Hematopoietic multipotent progenitor cell treated with erythropoietin and hydrocortisone succinate and interleukin-3 and kit ligand, for 17 days (in vitro differentiated cells): ENCODE measurements at places on chromosomes 6 and 20.
A peak's percentile ranks its signal among the peaks of the same experiment; 100 is the strongest.

DNA sequence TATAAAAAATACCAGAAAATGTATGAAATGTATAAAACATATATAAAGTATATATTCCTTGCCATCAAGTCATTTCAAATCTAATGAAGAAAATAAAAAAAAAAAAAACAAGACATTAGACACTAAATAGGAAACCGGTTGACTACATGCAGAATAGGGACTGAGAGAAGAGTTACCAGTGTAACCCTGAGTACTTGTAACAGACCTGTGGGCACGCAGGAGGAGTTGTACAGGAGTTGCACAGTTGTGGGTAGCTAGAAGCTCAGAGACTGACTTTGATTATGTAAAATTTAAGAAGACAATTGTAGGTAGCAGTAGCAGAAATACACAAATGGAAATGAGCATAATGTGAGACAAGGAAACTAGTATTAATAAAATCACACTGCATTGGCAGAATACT, 112.4 kb upstream of the DST start:
- no peak for DNase-seq

DNA sequence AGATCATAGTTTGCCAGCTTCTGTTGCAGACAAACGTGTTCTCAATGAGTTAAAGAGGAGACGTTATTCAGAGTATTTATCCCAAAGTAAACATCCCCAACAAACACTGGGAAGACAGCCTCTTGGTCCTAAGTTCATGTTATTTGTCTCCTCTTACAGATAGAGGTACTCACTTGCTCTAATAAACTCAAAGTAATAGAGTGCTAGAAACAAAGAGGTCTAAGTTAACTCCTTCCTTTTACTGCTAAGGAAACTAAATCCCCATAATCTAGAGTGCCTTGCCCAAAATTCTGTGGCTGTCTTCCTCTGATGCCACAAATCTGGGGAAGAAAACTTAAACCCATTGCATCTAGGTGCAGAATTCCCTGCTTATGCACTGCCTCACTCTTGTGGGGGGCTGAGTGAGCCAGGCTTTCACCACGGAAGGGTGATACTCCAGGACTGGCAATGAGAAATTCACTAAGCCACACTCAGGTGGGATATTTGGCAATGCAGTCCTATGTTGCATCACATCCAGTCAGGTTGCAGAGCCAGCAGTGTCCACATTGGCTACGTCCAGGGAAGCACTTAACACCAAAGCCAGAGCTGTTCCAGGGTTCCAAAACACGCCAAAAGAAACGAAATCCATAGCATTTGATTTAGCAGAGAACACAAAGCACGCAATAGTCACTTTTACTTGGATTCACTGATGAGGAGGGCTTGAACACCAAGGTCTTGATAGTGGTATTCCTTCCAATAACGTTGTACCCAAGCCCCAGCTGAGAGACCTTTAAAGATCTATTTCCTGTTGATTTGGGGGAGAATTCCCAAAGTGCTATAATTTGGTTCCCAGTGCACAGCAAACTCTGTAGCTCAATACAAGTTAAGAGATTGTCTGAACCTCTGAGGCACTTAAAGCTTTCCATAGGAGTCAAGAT, 81.0 kb upstream of the FOXQ1 start:
- no peak for DNase-seq

- DNase-seq, result no peak
Measured at GRCh38 chr6:157987788-157988699, 6.4 kb downstream of the SYNJ2 start.

DNA sequence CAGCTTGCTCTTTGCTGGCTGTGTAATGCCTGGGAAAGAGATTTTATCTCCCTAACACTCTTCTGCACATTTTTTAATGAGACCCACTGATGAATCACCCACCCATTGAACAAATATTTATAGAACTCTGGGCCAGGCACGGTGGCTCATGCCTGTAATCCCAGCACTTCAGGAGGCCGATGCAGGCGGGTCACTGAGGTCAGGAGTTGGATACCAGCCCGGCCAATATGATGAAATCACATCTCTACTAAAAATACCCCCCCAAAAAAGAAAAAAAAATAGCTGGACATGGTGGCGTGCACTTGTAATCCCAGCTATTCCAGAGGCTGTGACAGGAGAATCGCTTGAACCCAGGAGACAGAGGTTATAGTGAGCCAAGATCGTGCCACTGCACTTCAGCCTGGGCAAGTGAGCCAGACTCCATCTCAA, 82.1 kb upstream of the SIRPA start:
- no peak for DNase-seq

DNA sequence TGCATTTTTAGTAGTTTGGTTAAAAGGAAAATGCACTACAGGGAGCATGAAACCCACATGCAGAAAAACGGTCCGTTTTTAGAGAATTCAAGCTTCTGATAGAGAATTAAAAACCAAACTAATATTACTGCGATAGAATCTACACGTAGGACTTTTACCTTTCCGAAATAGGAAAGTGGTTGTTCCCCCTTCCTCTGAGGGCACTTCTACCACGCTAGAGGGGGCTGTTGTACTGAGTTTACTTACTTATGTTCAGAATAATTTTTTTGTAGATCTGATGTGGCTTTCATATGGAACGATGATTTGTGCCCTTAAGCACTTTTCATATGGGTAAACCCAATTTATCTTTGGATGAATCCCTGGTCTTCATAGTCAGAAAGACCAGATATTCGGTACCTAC, 264.3 kb upstream of the PLN start:
- peak; percentile 8 for DNase-seq

- no peak for DNase-seq
Measured at GRCh38 chr6:108771421-108771820, 76.8 kb upstream of the ARMC2 start.

- DNase-seq, result no peak
Measured at GRCh38 chr6:167005350-167006159, 6.4 kb downstream of the CEP43 start.

GRCh38 chr6:41581381-41581991, 35.3 kb downstream of the FOXP4 start:
- no peak for DNase-seq

GRCh38 chr6:129853996-129854711, 7.0 kb downstream of the TMEM244 start:
- DNase-seq, result no peak

DNA sequence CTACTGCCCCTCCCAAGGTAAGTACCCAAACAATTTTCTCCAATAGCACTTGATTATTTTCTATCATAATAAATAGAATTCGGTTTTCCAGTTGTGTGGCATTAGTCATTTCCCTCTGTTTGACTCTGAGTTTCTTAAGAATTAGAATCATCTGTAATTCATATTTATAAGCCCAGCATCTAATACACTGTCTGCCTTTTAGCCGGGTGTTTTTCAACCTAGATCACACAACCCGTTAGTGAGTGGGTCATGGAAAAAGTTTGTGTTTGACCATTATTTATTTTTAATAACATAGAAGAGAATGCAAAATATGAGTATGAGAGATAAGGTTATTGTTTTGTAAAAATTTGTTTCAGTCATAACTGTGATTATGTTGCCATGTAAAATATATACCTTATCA, 701.6 kb downstream of the RFPL4B start:
- no peak for DNase-seq

DNA sequence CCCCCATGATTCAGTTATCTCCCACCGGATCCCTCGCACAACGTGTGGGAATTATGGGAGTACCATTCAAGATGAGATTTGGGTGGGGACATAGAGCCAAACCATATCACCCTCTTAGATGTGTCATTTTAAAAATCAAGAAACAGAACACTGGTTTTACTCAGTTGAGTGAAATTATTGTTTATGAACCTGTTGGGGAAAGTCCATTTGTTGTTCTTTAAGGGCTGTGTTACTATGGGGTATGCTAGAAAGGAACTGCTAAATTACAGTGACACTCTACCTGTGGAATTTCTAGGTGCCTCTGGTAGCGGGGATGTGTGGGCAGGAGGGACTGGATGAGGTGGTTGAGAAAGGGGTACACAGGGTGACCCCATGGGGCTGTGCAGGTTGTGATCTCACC, 28.9 kb downstream of the STX11 start:
- no peak for DNase-seq

- no peak for DNase-seq
Measured at GRCh38 chr6:139655783-139656705, 281.6 kb upstream of the CITED2 start.

DNA sequence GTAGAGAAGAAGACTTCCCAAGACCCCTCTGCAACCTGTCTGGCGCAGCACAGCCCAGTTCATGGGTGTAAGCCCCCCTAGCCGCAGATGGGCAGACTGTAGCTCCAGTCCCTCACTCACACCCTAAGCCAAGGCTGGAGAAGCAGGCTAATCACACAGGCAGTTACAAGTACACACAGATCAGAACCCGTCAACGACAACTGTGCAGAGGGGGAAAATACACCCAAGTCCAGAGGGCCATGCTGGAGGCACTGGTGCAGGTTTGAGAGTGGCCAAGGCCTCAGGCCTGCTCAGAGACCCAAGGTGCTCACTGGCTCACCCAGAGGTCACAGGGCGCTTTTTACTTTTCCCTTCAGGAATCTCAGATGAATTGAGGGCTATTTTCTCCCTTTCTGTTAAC, 106.1 kb downstream of the NOL4L start:
- no peak for DNase-seq

DNA sequence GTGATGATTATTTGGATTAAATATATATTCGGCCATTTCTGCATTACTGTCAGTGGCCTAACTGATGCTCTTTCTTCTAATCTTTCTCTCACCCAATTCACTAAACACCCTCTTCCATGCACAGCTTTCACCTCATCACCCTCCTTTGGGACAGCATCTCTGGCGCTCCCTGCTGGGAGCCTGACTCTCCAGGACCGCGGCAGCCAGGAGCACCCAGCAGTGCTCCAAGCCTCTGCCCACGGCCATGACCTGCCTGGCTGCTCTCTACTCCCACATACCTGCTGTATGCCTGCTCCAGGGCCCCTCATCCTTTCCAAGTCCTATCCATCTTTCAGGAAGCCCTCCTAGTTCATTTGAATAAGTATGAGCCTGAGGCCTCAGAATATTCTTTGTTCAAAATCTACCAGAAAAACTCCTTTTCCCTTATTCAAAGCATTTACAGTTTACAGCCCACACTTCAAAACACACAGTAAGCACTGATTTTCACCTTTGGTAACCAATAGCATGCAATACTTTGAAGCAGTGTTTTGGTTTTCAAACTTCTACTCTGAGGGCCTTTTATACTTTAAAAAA, 15.2 kb downstream of the CTCFL start:
- DNase-seq, result peak; percentile 35

- DNase-seq, result no peak
Measured at GRCh38 chr20:1293641-1294379, 27.7 kb downstream of the SNPH start.

GRCh38 chr20:14956026-14956425, 618.6 kb upstream of the FLRT3 start:
- DNase-seq, result no peak

- DNase-seq, result peak; percentile 41
Measured at GRCh38 chr6:169831450-169832246, 80.2 kb downstream of the ERMARD start.

- DNase-seq, result no peak
Measured at GRCh38 chr20:56956534-56956933, 309.9 kb downstream of the BMP7 start.

DNA sequence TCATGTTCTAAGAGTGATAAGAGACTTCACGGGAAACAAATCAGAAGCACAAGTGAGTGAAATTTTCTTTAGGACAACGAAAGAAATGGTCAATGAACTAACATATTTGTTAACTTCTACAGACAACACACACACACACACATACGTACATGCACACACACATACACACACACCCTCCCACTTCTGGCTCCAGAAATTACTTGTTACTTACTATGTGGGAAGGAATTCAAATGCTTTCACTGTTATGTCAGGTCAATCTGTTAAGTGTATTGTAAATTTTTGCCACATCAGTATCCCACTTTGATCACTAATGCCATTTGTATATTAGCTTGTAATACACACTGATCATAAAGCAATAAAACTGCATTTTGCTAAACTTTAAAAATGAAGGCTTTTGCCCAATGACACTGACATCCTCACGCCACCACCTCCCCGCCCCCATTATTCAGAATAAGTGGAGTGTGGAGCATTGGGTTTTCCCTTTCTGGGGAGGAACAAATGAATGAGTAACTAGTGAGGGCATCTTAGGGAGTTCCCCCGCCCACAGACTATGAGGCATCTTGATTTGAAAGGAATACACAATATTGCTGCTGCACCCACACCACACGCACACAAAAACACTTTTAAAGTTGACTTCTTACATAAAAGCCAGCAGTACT, 76.2 kb downstream of the ATXN1 start:
- DNase-seq, result no peak
